ENCODE measurements at places on chromosomes 6 and 20.

GRCh38 chr6:30884521-30885480 is 482 bp downstream of the DDR1 start:
- H3K27ac ChIP-seq, result peak overlapping the region; percentile 95
- H3K36me3 ChIP-seq, result peaks cover 7% of the 10 kb centered on the region
- no peaks in the 10 kb centered on the region for H3K27me3 ChIP-seq
- H3K4me1 ChIP-seq, result peaks cover 77% of the 10 kb centered on the region
- peak; percentile 96 for DNase-seq

GRCh38 chr6:13044390-13044789 is 283.9 kb downstream of the TBC1D7 start:
- DNase-seq, result no peak
- no peaks in the 10 kb centered on the region for H3K4me1 ChIP-seq
- no peak overlapping the region for H3K4me3 ChIP-seq
- no peaks in the 10 kb centered on the region for H3K36me3 ChIP-seq
- no peaks in the 10 kb centered on the region for H3K27me3 ChIP-seq

DNA sequence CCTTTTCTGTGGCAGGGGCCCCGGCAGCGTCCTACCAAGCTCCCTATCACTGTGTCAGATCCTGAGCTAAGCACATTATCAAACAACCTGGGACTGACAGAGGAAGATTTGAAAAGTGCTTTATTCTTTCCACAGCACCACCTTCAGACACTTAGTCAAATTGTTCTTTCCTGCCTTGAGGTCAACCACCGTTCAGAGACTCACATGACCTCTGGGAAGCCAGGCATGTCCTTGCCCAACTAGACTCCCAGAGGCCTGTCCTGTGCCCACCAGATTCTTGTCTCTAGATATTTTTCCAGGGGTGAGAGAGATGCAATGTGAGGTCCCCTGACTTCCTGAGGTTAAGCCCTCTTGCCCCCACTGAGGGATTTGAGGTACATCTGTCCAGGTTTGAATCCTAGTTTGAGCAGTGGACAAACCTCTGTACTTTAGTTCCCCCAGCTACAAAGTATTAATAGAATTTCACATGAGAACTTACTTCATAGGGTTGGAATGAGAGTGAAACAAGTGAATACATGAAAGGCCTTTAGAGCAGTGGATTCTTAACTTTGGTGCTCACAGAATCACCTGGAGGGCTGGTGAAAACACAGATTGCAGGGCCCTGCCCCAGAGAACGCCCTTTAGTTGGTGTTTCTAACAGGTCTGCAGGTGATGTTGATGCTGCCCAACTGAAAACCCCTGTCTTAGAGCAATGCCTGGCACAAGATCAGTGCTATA is 179.8 kb downstream of the CLIC5 start:
- H3K4me3 ChIP-seq, result no peak overlapping the region
- no peak overlapping the region for H3K27ac ChIP-seq
- DNase-seq, result no peak
- H3K27me3 ChIP-seq, result no peaks in the 10 kb centered on the region
- no peaks in the 10 kb centered on the region for H3K4me1 ChIP-seq

- no peaks in the 10 kb centered on the region for H3K27me3 ChIP-seq
- H3K36me3 ChIP-seq, result no peaks in the 10 kb centered on the region
- no peak for DNase-seq
Observed at GRCh38 chr6:142833054-142833453, 111.9 kb downstream of the HIVEP2 start.

DNA sequence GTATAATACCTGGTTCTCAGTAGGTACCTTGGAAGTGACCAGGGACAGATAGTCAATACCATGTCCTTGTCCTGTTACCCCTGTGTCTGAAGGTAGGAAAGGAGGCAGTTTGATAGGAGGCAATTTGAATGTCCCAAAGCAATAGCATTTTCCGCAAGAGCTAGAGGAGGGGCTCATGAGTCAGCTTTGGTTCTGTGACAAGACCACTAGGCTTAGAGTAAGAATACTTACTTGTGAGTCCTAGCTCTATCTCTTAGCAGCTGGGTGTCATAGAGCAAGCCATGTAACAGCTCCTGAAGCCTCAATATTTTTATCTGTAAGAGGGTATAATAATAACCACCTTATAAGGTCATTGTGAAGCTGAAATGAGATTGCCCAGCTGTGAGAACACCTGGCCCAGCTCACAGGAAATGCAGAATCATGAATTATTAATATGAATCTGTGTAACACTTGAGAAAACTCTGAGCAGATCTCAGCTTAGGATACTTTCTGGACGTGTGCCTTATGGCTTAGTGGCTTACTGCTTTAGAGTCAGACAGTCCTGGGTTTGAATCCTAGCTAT is 58.6 kb downstream of the DAAM2 start:
- DNase-seq, result no peak
- H3K4me3 ChIP-seq, result no peak overlapping the region
- no peaks in the 10 kb centered on the region for H3K36me3 ChIP-seq

GRCh38 chr20:34274694-34275093 is 28.5 kb downstream of the AHCY start:
- no peak overlapping the region for H3K4me3 ChIP-seq
- no peaks in the 10 kb centered on the region for H3K27me3 ChIP-seq
- no peaks in the 10 kb centered on the region for H3K36me3 ChIP-seq
- no peak overlapping the region for H3K27ac ChIP-seq

GRCh38 chr20:22781869-22782268 is 197.5 kb upstream of the FOXA2 start:
- no peak overlapping the region for H3K4me3 ChIP-seq
- no peaks in the 10 kb centered on the region for H3K27me3 ChIP-seq
- no peaks in the 10 kb centered on the region for H3K4me1 ChIP-seq
- no peaks in the 10 kb centered on the region for H3K36me3 ChIP-seq

DNA sequence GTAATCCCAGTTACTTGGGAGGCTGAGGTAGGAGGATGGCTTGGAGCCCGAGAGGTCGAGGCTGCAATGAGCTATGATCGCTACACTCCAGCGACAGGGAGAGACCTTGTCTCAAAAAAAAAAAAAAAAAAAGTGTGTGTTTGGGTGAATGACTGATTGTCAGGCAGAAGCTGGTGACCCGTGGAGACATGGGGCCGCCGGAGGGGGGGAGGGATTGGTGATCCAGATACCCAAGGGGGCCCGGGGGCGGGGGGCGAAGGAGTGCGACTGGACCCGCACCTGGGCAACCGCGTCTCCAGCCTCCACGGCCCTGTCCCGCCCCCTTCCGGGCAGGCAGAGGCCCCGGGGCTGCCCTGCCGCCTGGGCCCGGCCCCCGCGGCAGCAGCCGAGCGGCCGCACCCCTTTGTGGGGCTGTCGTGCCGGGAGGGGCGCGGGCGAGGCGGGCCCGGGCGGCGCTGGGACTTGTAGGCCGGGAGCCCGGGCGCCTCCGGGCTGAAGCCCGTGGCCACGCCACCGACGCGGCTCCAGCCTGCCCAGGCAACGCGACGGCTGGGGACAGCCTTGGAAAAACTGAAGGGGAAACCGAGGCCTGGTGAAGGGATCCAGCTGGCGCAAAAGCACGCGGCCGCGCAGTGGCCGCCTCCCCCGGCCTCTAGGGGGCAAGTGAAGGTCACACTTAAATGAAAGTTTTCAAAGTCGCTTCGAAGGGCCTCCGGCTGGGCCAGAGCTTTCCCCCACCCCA is 2.1 kb upstream of the RBM38 start:
- peaks cover 38% of the 10 kb centered on the region for H3K4me1 ChIP-seq
- no peaks in the 10 kb centered on the region for H3K36me3 ChIP-seq
- DNase-seq, result no peak
- H3K27ac ChIP-seq, result peak overlapping the region; percentile 76
- no peaks in the 10 kb centered on the region for H3K27me3 ChIP-seq
- H3K4me3 ChIP-seq, result peak overlapping the region; percentile 40

- no peak for DNase-seq
- peak overlapping the region; percentile 97 for H3K27ac ChIP-seq
- H3K27me3 ChIP-seq, result no peaks in the 10 kb centered on the region
- H3K4me3 ChIP-seq, result peak overlapping the region; percentile 62
- no peaks in the 10 kb centered on the region for H3K36me3 ChIP-seq
Observed at GRCh38 chr6:118895859-118896258, 1.9 kb downstream of the ASF1A start.

GRCh38 chr6:43457643-43458042 is 2.3 kb upstream of the DLK2 start:
- H3K27ac ChIP-seq, result no peak overlapping the region
- no peaks in the 10 kb centered on the region for H3K36me3 ChIP-seq
- H3K27me3 ChIP-seq, result no peaks in the 10 kb centered on the region
- no peak for DNase-seq

DNA sequence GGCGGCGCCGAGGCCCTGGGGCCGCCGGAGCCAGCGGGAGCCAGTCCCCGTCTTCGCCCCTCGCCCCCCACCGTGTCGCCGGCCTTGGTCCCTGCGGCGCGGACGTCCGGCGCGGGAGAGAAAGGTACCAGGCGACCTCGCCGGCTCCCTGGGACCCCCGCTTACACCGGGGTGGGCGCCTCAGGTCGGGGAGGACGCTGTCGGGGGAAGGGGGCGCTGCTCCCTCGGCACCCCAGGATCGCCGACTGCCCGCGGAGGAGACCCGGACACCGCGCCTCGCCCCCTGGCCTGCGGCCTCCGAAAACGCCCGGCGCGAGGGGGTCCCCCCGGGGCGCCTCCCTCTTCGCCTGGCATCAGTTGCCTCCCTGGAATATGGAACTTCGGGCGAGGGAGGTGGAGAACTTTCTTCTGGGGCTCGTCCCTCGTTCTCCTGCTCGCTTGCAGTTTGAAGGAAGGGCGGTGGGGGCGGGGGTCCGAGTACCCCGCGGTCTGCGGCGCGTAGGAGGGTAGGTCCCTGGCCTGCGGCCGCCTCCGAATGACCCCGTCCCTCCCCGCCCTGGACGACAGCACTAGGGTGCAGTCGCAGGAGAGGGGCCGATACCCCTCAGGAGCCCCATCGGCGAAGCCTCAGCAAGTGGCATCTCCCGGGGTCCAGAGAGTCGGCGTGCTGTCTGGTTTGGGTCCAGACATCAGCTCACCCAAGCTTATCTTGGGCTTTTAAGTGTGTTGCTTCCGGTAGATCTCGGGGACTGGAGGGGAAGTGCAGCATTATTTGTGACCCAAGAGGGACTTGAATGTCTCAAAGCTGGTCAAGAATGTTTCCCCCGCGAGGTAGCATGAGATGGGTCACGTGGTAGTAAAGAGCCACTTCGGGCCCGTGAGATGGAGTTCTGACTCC is 549 bp downstream of the ANKRD6 start:
- no peaks in the 10 kb centered on the region for H3K36me3 ChIP-seq
- no peak for DNase-seq
- peaks cover 19% of the 10 kb centered on the region for H3K4me1 ChIP-seq
- no peaks in the 10 kb centered on the region for H3K27me3 ChIP-seq
- H3K4me3 ChIP-seq, result peak overlapping the region; percentile 85

DNA sequence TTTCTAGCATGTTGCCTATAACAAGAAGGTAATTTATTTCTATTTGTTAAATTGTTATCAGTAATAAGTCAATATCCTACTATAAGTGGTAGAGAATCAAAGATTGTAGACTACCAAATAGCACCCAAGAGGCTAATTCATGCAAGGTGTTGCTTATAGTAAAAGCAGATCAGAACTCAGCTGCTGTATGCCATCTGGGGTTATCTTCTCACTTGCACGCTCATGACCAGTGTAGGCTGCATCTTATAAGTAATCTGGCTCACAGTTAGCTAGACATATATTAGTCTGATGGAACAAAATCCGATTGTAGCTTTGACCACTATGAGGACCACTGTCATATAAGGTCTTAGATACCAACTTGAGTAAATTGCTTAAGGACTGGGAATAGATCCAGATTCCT is 17.0 kb downstream of the TOP1 start:
- no peaks in the 10 kb centered on the region for H3K36me3 ChIP-seq
- DNase-seq, result no peak
- no peaks in the 10 kb centered on the region for H3K27me3 ChIP-seq
- no peak overlapping the region for H3K4me3 ChIP-seq
- peaks cover 98% of the 10 kb centered on the region for H3K4me1 ChIP-seq

DNA sequence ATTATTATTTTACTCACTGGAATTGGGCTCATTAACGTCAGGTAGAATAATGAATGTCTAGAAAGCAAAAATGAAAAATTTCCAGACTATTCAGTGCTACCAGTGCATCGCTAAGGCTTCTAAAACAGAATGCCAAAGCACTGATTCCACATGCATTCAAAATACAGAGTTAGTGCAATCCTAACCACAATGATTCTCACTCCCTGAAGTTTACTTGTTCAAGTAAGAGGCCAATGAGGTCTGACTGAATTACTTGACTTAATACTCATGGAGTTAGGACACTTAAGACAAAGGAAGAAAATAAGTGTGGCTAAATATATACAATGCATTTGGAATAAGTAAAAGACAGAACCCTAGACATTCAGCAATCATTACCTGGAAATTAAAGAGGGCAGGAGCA is 220.5 kb downstream of the PKHD1 start:
- no peaks in the 10 kb centered on the region for H3K4me1 ChIP-seq
- no peaks in the 10 kb centered on the region for H3K36me3 ChIP-seq
- no peak for DNase-seq
- H3K27me3 ChIP-seq, result no peaks in the 10 kb centered on the region

DNA sequence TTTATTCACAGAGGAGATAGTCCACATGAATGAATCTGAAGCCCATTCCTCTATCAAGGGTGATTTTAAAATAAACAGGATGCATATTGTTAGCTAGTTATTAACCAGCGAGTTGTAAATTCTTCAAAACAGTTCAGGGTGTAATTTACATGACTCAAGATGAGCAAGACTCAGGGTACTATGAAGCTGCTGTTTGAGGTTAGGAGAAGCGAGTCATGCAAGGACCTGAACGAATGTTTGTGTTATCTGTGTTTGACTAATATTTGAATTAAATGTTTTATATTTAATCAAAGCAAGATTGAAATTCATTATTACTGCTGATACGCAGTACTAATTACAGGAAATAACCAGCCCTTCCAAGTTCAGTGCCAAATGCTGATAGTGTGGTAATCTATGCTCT is 191.1 kb downstream of the SAMD5 start:
- no peaks in the 10 kb centered on the region for H3K36me3 ChIP-seq
- no peak for DNase-seq
- no peak overlapping the region for H3K4me3 ChIP-seq
- no peaks in the 10 kb centered on the region for H3K27me3 ChIP-seq

DNA sequence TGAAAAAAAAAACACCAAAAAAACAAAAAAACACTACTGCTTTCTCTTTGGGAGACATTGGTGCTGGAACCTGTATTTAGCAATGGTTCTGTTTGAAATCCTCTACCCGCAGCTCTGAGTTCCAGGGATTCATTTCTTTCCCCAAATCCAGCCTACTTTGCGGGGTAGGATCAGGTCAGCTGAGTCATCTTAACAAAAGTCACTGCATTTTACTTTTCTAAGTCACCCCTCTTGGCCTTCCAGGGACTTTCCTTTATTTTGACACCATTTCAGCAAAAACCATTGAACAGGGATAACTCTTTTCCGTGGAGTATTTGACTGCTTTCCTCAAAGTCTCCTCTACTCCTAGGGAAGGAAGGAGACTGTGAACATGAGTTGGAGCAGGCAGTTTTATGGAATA is 837.6 kb downstream of the MAFB start:
- H3K4me1 ChIP-seq, result peaks cover 20% of the 10 kb centered on the region
- H3K27me3 ChIP-seq, result no peaks in the 10 kb centered on the region

All from vagina (tissue), 2 donors.